Activated naive CD4-positive, alpha-beta T cell treated with anti-CD3 and anti-CD28 coated beads, Interleukin-2, amount 50 U/mL, for 16 hours (primary cell): ENCODE measurements at places on chromosomes 7 and 10.

DNA sequence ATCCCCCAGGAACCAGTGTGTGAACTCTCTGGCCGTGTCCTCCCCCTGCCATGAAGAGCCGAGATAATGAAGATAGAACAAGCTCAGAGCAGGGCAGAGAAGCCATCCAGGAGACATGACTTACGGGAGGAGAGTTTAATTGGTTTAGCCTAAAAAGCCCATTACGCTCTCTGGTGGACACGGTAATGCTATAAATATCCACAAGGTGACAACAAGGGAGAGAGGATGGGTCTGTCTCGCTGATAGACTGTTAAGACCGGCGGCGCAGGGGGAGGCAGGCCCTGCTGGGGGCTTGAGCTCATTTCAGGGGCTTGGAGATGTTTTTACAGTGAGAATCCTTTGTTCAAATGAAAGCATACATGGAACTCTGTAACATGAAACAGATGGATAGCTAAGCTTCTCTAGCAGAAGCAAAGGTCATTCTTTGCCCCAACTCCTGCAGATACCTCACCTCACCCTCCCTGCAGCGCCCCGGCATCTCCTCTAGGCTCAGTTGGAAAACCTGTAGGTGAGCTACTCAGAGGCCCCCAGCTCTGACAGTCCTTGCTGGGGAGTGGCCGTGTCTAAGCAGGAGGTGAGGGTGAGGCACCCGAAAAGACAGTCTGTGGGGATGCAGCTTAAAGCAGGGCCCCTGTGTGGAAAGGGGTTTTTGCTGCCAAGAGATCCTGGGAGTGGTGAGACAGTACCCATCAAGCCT lies 40.8 kb upstream of the LOXL4 start:
- DNase-seq = no peak

GRCh38 chr10:33365871-33366411 lies 31.5 kb upstream of the NRP1 start:
- no peak for DNase-seq

GRCh38 chr10:73838827-73839226 lies 27.4 kb upstream of the NDST2 start:
- DNase-seq = no peak

GRCh38 chr10:48556065-48556464 lies 48.8 kb downstream of the ARHGAP22 start:
- no peak for DNase-seq

- DNase-seq = no peak
These were observed 9.5 kb downstream of the PLXDC2 start for GRCh38 chr10:19825700-19826099.

GRCh38 chr7:158358926-158359645 lies 228.5 kb downstream of the PTPRN2 start:
- no peak for DNase-seq

DNA sequence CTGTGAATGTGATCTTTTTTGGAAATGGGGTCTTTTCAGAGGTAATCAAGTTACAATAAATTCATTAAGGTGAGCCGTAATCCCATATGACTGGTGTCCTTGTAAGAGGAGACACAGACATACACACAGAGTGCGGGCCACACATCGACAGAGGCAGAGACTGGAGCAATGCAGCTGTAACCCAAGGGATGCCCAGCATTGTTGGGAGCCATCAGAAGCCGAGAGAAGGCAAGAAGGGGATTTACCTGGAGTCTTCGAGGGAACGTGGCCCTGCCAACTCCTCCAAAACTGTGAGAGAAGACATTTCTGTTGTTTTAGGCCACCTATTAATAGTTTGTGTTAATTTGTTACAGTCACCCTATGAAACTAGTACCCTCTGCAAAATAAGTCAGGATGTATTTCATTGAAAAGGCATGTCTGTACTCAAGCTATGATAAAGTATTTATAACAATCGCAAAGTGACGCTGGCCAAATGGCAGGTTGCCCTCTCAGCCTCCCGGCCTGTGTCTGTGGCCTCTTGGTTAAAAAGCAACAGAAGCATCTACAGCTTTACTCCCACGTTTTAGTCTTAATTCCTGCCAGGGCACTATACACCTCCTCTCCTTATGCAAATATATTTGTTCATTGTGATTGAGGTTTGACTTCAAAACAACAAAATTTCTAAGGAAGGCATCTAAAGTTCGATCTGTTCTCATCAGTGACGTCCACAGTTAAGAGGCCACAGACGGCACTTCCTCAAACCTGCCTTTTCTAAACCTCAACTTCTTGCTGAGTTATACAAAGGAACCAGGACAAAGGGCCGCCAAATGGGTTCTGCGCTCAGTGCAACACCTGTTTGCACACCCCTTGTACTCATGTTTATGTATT lies 46.8 kb downstream of the HIPK2 start:
- DNase-seq = no peak

- no peak for DNase-seq
These were observed 646 bp downstream of the SGCE start for GRCh38 chr7:94655126-94655847.

GRCh38 chr10:51386248-51386885 lies 312.1 kb downstream of the PRKG1 start:
- DNase-seq = no peak

- no peak for DNase-seq
These were observed 29.1 kb downstream of the CCDC6 start for GRCh38 chr10:59877191-59877671.

DNA sequence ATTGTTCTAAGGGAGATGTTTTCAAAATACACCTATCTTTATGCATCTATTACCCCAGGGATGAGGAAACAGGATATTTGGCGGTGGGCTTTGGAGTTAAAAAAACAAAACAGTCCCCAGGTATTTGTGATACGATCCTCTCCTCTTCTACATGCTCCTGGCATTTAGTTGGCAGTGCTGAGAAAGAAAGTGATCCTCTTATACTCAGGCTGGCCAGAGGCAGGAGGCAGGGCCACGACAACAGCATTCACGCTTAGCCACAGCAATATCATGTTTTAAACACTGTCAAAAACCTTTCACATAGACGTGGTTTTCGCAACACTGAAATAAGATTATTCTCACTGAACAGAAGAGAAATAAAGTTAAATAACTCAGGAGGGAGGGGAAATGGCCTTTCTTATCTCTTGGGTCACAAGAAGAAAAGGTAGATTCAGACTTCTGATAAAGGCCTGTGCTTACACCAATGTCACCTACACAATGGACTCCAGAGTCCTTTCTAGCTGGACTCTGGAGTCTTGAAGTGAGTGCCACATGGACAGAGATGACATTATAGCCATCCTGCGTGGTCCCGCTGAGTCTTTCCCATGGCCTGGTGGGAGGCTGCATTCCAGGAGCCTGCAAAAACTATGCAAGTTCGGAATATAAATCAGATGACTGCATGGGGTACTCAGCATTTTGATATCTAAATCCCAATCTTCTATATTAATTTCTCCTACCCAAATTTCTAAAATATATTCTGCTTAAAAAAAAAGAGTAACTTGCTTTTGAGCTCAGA lies 88.7 kb downstream of the PIP4K2A start:
- DNase-seq = no peak

DNA sequence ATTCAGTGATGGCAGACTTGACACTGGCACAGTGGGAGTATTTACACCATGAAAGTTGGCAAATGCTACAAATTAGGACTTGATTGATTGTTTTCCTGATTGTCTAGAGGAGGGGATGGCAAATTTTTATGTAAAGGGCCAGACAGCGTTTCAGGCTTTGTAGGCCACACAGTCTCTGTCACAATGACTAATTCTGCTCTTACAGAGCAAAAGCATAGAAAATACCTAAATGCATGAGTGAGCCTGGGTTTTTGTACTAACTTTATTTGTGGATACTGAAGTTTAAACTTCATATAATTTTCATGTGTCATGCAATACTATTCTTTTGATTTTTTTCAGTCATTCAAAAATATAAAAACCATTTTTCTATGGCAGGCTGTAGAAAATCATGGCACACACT lies 9.0 kb upstream of the ARMS2 start:
- no peak for DNase-seq

GRCh38 chr10:2173327-2173726 lies 436.0 kb upstream of the ADARB2 start:
- DNase-seq = no peak

- no peak for DNase-seq
These were observed 153.6 kb downstream of the FGFR2 start for GRCh38 chr10:121444520-121445165.
